ENCODE measurements at places on chromosomes 16 and 17.

- DNase-seq: no peak
These were observed 51.0 kb upstream of the TOX3 start for GRCh38 chr16:52597772-52598483.

GRCh38 chr16:88616320-88616719, 22.1 kb upstream of the IL17C start:
- DNase-seq: no peak

DNA sequence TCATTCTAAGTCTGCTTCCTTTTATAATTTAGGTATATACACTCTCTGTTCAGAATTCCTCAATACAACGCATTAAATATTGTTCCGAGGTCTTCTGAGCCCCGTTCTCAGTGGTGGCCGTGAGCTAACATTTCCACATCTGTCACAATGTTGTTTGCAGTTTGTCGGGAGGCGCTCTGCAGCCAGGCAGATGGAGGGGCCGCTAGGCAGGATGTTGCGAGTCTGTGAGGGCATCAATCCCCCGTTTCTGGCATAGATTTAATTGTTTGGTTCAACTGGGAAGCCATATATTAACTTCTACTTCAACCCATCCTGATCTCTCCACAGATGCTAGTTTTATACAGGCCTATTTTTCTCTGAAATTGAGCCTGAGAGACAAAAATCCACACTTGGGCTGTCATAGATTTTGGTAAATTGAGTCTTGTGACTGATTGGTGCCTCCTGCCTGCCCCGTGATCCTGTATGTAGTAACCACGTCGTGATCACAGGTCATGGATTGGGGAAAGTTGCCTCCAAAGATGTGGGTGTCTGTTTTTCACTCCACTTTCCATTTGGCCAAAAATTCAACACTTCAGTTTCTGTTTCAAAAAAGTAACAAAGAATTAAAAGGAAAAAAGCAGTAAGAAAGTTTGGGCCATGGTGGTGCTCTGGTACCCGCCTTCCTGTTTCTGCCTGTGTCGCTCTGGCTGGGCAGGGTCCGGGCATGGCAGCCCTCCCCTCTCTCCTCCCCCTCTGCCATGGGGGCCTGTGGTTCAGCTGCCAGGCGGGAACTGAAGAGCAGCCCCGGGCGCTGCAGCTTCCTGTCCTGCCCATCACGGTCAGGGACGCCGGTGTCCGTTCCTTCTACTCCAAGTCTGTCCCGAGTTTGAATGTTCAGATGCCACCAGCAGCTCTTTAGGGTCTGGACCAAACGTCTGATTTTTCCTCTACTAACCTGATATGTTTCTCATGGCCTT, 41.5 kb downstream of the RPTOR start:
- DNase-seq: no peak

- DNase-seq: no peak
These were observed 22.4 kb upstream of the ABCC3 start for GRCh38 chr17:50612281-50612680.

- DNase-seq: no peak
These were observed 4.3 kb downstream of the ABI3 start for GRCh38 chr17:49214676-49215360.

DNA sequence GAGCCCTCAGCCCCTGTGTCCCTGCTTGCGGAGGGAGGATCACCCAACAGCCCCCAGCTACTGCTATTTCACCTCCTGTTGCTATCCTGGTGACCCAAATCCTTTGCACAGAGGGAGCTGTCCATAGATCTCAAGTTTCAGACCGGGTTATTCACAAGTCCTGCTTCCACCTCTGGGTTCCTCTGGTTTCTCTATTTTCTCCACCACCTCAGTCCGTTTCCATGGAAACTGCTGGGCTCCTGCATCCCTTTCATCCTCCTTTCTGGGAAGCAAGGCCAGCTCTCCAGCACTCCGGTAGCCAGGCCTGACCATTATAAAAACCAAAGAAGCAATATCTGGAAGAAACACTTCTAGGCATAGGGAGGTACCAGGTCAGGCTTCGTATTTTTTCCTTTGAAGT, 4.8 kb upstream of the CALB2 start:
- DNase-seq: no peak

- no peak for DNase-seq
These were observed 1.7 kb upstream of the RBBP6 start for GRCh38 chr16:24537474-24538337.

GRCh38 chr17:74008196-74008595, 195.3 kb upstream of the RPL38 start:
- DNase-seq: no peak

GRCh38 chr17:68197997-68198930, 49.6 kb upstream of the AMZ2 start:
- DNase-seq: no peak

- DNase-seq: peak; percentile 81
These were observed at the start of gene RTN4RL1 for GRCh38 chr17:2025220-2025621. RTN4RL1 (minus strand) TSS chr17:2025334; CDS start chr17:2024865, 469 bp downstream.

GRCh38 chr17:33299115-33299514, 6.0 kb upstream of the ASIC2 start:
- no peak for DNase-seq

- peak; percentile 52 for DNase-seq
These were observed 39.1 kb downstream of the CDRT15 start for GRCh38 chr17:14197586-14197985.

GRCh38 chr16:86228713-86229112, 281.6 kb upstream of the FOXF1 start:
- no peak for DNase-seq

DNA sequence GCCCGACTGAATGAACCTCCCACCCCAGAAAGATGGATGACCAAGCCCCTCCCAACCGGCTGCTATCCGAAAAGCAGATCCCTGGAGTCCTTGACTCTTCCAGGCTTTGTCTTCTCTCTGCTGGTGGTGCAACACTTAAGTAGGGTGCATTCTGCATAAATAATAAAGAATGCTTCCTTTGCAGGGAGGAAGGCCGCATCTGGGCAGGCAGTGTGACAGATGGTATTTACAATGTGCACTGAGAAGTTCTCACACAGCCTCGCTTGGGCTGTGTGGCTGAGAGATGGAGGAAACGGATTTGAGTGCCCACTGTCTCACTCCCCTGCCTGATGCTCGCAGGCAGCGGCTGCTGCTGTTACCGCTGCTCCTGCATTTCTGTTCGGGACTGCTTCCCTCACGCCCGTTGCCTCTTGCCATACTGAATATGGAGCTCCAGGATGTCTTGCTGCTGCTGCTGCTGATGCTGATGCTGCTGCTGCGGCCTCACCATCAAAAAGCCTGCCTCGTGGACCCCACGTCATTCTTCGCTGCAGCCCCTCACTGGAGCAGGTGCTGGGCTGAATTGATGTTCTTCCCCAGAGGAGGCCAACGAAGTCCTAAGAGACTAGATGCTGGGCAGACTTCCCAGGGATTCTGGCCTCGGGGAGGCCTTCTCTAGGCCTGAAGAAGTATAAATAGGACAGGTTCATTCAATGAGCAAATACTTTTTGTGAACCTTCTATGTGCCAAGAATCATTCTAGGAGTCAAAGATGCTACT, 7.1 kb upstream of the RHBDL3 start:
- no peak for DNase-seq

DNA sequence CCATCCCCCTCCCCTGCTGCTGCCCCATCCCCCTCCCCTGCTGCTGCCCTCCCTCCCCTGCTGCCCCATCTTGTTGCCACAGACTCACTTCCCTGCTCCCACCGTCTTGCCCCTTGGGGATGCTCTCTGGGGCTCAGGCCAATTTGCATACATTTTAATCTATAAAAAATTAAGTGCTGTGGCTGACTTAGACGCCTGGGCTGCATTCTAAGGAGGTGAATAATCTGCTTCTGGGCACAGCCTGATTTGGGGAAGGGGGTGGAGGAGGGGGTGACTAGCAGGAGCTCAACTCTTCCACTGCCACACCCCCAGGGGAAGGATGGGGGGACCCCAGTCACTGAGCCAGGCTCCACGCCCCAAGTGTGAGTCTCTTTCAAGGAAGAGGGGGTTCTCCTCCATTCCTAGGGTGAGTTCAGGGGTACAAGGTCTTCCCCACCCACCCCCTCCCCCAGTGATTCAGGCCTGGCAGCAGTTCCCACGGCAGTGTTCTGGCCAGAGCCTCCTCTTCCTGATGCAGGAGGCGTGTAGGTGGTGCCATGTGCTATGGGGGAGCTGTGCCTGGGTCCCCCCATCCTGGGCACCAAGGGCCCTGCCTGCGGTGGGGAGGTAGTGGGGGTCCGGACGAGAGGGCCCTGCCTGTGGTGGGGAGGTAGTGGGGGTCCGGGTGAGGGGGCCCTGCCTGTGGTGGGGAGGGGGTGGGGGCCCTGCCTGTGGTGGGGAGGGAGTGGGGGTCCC, 5.0 kb downstream of the DPH1 start:
- DNase-seq: no peak

DNA sequence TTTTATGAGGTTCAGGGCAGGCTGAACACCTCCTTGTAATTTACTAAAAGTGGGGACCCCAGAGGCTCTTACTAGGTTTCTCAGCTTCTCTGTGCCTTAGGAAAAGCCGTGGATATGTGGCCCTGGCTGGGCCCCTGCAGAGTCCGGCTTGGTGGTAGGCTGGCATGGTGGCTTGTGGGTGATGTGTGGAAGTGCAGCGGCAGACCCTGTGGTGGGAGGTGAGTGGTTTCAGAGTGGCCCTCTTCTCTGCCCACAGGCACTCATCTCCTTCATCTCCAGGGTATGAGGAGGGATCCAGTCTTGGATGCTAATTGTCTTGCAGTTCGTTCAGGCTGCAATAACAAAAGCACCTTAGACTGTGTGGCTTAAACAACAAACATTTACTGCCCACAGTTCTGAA, 58.9 kb downstream of the ASIC2 start:
- DNase-seq: no peak

GRCh38 chr16:71402007-71402406, 39.8 kb downstream of the TLE7 start:
- DNase-seq: no peak

DNA sequence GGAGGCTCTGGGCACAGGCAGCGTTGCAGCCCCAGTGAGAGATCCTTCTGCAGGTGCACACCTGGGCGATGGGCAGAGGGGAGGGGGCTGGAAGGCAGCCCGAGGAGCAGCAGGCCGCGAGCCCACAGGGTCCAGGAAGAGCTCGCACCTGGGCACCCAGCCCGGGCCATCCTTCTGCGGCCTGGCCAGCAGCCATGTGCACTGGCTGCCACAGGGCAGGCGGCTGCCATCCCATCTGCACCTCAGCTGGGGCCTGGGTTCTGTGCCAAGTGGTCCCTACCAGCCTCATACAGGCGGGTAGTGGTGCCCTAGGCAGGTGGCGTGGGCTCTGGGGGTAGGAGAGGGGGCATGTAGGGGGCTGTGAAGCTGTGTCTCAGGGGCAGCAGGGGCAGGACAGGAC, 197.2 kb downstream of the RBFOX3 start:
- no peak for DNase-seq

DNA sequence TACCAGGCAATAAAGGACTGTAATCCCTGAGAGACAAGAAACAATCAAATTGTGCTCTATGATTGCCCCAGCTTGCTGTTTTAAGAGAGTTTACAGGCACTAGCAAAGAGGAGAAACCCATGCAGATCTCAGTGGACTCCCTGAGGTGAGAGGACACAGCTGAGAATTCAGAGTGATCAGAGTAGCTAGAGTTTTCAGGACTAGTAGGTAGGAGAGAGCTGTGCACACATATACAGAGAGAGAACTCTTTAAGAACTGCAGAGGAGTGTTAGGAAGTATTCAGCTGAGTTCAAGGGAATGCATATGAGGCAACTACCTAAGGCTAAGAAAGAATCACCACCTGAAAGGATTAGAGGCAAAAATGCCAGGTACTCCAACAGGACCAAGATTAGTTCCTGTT, 904.8 kb downstream of the CDH8 start:
- no peak for DNase-seq

DNA sequence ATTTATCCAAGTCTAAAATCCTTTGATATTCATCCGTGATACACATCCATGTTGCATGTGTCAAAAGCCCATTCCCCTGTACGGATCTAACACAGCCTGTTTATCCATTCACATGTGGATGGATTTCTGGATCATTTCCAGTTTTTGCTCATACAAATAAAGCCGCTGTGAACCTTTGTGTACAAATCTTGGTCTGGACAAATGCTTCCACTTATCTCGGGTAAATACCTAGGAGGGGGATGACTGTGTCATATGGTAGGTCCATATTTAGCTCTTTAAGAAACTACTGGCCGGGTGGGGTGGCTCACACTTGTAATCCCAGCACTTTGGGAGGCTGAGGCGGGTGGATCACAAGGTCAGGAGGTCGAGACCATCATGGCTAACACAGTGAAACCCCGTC, 6.3 kb upstream of the TBCD start:
- DNase-seq: no peak

DNA sequence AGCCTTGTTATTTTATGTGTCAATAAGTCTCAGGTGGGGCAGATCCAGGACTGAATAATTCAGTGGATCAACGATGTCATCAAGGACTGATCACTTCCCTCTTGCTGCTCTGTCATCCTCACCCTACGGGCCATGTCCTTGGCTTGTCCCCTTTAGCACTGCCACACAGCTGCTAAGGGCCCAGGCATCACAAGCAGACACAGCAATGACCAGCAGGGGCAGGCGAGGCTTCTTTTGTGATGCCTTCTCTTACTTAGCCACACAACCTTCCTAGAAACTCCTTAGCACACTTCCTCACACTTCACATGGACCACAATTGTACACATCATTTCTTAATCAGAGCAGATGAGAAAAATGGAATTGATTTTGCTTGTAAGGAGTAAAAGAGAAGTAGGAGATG, 356.3 kb upstream of the SOX9 start:
- DNase-seq: no peak

DNA sequence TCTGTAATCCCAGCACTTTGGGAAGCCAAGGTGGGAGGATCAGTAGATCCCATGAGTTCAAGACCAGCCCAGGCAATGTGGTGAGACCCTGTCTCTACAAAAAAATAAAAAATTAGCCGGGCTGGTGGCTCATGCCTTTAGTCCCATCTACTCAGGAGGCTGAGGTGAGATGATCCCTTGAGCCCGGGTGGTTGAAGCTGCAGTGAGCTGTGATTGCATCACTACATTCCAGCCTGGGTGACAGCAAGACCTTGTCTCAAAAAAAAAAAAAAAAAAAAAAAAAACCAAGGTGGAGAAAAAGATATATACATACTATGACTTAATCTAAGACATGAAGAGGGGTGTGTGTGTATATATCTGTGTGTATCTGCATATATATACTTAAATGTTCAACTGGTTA, 26.7 kb downstream of the BBS2 start:
- DNase-seq: no peak

GRCh38 chr17:45815752-45816151, 28.9 kb upstream of the SPPL2C start:
- no peak for DNase-seq

- DNase-seq: no peak
These were observed 12.0 kb upstream of the KRT19 start for GRCh38 chr17:41539979-41540701.

DNA sequence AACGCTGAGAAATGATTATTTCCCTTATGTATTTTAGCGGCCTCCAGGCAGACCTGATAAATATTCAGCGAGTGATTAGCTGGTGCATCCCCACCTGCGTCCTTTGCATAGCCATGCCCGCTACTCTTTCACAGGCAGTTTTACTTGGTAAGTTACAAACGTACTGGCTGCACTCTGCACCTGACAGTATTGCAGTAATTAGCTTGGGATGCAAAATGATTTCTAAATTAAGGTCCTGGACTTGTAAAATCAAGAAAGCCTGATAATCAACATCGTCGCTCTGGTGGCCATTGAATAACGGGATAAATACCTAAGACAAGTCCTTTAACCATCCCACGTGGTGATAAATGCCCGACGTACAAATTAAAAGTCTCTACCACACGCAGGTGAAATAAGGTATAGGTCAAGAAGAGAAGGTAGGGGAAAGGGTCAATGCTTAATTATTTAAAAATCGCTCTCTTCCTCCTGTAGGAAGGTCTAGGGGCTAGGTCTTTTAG, 998 bp upstream of the PRKCA start:
- no peak for DNase-seq
